ENCODE measurements at places on chromosomes 2 and 18. TPM values are rescaled to one million over a fixed set of nuclear protein-coding genes. Genes with fewer than 3 reads are reported as not detected.

The MRPS9 gene
- 45.1 TPM for total RNA-seq

The IL1RL1 gene
- 0.20 TPM for total RNA-seq

- no peak for DNase-seq
These were observed 223.7 kb upstream of the SMAD7 start for GRCh38 chr18:49174478-49174877.

GRCh38 chr2:209663139-209663538 lies 108.5 kb upstream of the UNC80 start:
- DNase-seq = no peak

GRCh38 chr2:156340804-156341451 lies 8.4 kb upstream of the NR4A2 start:
- DNase-seq = peak; percentile 63

GRCh38 chr2:71216501-71216900 lies 10.4 kb downstream of the PAIP2B start:
- DNase-seq = no peak
